Fibroblast of lung (primary cell): ENCODE measurements at places on chromosomes 7 and 10.

DNA sequence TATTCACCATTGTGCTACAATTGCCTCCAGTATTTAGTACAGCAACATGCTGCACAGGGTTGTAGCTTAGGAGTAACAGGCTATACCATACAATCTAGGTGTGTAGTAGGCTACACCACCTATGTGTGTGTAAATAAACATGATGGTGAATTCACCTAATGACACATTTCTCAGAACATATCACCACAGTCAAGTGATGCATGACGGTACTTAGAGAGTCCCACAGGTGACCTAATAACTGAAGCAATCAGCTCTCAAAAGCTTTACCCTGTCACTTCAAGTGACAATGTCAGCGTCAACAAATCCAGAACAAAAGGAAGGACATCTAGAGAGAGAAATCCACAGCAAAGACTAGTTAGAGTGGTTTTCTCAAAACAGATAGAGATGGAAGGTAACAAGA lies 38.8 kb downstream of the CCNJ start:
- H3K4me3 ChIP-seq: no peak overlapping the region
- no peaks in the 10 kb centered on the region for H3K36me3 ChIP-seq
- H3K27ac ChIP-seq: no peak overlapping the region
- H3K4me1 ChIP-seq: no peaks in the 10 kb centered on the region
- H3K27me3 ChIP-seq: no peaks in the 10 kb centered on the region

DNA sequence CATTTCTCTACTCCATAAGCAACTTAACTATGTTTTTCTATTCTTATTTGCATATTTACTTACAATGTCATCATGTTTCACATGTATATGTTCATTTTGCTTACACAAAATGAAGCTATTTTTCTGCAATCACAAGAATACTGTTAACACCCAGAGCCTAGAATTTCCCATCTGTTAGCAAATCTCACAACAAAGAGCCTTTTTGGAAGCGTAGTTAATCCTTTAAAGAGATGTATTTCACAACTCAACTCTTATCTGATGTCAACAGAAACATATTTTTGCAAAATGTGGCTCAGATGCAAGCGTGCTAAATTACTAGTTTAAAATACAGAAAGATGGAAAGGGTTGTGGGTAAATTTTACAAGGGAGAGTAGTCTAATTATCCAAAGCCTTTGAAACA lies 110.6 kb upstream of the COL1A2 start:
- no peak overlapping the region for H3K4me3 ChIP-seq
- H3K27ac ChIP-seq: no peak overlapping the region
- DNase-seq: no peak
- H3K4me1 ChIP-seq: no peaks in the 10 kb centered on the region
- no peaks in the 10 kb centered on the region for H3K36me3 ChIP-seq

GRCh38 chr10:101065481-101066145 lies 3.8 kb downstream of the KAZALD1 start:
- H3K4me3 ChIP-seq: peak overlapping the region; percentile 65
- H3K27me3 ChIP-seq: no peaks in the 10 kb centered on the region
- H3K27ac ChIP-seq: peak overlapping the region; percentile 48

DNA sequence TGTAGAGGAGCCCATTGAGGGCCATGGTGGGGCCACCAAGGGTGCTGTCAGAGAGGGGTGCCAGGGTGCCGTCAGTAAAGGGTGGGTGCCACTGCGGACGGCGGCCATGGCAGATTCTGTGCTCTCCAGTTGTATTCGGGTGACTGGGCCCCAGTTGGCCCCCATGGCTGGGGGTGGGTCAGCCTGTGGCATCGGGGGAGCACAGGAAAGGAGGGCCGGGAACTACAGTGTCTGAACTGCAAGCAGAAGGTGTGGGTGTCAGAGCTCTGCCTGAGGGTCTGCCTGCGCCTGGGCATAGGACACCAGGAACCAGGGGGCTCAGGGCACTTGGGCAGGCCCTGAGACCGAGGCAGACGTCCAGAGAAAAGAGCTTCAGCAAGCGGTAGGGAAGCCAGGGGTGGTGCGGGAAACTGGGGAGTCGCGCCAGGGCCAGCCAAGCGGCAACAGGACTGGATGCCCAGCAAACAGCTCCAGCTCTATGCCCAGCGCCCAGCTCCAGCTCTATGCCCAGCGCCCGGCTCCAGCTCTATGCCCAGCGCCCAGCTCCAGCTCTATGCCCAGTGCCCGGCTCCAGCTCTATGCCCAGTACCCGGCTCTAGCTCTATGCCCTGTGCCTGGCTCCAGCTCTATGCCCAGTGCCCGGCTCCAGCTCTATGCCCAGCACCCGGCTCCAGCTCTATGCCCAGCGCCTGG lies 502.3 kb upstream of the FOXK1 start:
- H3K4me3 ChIP-seq: no peak overlapping the region
- no peaks in the 10 kb centered on the region for H3K27me3 ChIP-seq
- H3K27ac ChIP-seq: no peak overlapping the region
- no peaks in the 10 kb centered on the region for H3K4me1 ChIP-seq

DNA sequence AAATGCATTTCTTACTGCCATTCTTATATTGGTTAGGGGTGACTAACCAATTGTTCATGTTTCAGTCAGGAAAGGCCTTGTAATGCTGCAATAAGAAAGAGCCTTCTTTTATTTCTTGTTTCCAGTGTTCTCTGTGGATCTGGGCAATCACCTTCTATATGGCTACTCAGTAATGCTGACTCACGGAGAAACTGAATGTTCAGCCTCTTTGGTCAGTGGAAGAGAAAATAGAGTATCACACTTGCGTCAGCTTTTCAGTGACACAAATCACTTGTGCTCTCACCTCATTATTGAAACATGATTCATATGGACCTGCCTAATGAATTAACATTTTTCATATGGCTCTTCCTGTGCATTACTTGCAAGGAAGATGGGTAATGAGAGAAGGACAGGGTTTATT lies 243.9 kb upstream of the POT1 start:
- no peak overlapping the region for H3K4me3 ChIP-seq
- no peaks in the 10 kb centered on the region for H3K36me3 ChIP-seq
- peak; percentile 22 for DNase-seq
- H3K27ac ChIP-seq: no peak overlapping the region
